ENCODE measurements at places on chromosomes 5 and 9.

- DNase-seq, result no peak
These were observed 56.2 kb upstream of the EQTN start for GRCh38 chr9:27353166-27353473.

DNA sequence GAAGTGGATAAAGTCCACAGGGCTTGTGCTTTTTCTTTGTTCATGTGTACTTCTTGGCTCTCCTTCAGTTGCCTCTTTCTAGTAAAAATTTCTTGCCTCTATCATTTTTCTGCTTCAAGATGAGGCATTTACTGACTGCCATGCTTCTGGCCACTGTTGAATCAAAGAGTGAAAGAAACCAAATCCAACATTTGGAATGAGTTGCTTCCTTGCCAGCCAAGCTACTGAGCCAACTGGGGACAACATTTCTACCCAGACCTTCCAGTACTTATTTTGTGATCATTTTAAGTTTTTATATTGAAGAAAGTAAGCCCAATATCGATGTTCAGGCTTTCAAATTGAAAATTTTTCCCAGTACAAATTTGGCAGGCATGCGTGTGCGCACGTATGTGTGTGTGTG, 73.2 kb downstream of the SNCAIP start:
- DNase-seq, result no peak

- no peak for DNase-seq
These were observed 496 bp downstream of the MAPK9 start for GRCh38 chr5:180291234-180291940.

DNA sequence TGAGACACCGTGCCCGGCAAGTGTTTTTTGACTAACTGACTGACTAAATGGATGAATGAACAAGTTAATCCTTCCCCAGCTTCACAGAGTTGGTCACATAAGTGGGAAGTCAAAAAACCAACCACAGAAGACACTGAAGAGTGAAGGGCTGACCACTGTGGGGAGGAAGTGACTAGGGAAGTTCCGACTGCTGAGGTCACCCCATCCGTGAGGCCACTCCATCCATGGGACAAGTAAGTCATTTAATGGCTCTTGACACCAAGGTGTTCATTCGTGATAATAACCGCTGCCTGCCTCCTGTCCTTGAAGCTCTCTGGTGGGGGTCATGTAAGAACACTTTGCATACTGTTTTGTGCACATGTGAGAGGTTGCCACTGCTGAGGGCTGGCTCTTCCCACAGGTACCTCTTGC, 22.2 kb upstream of the CXCL14 start:
- DNase-seq, result no peak

DNA sequence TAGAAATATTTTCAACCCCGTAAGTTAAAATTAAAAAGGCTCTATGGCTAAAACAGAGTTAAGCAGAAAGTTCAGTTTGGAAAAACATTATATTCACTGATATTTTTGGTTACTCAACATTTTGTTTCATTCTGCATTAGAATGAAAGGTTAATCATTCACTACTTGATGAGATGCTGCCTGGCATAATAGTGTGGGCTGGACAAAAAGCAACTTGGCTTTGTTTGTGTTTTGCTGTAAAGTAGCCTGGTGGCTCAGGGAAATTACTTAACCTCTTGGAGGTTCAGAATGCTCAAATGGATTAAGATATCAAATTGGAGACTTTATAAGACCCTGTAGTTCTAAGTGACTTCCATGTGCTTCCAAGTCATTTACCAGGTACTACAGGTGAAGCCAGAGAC, 367.4 kb upstream of the TRPC7 start:
- no peak for DNase-seq

- peak; percentile 89 for DNase-seq
These were observed 2.5 kb upstream of the CDK9 start for GRCh38 chr9:127783111-127784008.

DNA sequence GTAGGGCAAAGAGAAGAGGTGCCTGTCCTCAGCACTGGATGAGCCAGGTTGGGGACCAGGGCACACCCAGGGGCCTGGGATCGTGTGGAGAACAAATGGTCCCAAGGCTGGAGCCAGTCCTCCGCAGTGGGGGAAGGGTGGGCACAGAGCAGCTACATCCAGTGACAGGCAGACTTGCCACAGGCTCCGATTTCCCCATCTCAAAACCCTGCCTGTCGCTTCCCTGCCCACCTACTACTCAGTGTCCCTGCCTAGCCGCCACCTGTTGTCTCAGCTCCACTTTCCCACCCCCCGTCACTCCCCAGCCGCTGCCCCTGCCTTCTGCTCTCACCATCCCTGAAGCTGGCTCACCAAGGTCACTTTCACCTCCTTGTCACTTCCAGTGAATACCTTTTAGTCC, 13.9 kb upstream of the ENHO start:
- no peak for DNase-seq

GRCh38 chr5:109690242-109690974, 681 bp downstream of the MAN2A1 start:
- peak; percentile 27 for DNase-seq

- no peak for DNase-seq
These were observed 10.9 kb upstream of the TMEM161B start for GRCh38 chr5:88279584-88279983.

- no peak for DNase-seq
These were observed 226.4 kb downstream of the DCP2 start for GRCh38 chr5:113202746-113203716.

DNA sequence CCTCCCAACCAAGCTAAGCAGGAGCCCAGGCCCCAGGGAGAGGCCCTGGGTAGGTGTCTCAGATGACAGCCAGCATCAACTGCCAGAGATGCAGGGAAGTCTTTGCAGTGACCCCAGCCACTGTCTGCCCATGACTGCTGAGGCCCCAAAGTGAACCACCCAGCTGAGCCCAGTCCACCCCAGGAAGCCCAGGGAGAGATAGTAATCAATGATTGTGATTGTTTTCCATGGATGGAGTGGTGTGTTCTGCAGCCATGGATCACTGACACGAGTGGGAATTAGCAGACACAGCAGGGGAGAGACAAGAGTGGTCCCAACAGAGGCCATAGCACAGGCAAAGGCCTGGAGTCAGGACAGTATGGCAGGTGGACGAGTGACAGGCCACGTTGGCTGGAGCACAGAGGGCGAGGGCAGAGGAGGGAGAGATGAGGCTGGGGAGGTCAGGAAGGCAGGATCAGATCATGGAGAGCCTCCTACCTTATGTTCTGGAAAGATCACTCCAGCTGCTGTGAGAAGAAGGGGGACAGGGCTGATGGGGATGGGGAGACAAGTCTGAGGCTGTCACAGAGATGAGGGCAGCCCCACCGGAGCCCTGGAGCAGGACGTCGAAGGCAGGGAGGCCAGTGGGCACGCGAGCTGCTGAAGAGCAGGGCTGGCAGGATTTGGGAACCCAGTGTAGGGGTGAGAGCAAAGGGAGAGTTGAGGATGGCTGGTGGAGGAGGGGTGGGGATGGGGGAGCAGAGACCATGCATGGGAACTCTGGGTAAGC, 14.5 kb downstream of the ABO start:
- no peak for DNase-seq

GRCh38 chr9:107087222-107087621, 195.9 kb upstream of the RAD23B start:
- DNase-seq, result no peak

DNA sequence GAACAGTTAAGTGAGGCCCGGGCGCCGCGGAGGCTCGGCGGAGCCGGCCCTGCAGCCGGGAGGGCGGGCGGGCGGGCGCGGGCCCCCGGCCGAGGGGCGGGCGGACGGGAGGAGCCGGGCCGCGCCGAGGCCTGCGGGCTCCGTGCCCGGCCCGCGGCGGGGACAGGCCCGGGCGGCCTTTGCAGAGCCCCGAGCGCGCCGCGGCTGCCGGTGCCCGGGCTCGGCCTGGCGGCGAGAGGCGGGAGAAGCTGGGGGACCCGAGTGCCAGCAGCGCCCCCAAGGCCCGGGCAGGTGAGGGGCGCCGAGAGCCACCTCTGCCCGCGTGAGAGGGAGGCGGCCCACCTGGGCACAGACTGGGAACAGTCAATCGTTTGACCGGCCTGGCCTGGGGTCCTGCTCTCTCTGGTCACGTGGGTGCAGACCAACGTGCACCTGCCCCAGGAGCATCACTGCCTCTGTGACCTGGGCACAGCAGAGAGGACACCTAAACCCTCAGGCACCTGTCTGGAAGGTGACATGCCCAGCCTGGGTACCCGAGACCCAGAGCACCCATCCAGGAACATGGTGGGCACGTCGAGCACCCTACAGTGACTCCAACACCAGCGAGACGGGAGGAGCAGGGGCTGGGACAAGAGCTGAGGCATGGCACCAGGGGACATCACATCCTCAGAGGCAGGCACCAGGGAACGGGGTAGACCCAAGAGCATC, 531 bp downstream of the MVB12B start:
- peak; percentile 21 for DNase-seq

GRCh38 chr5:16693879-16694278, 77.1 kb upstream of the RETREG1 start:
- no peak for DNase-seq

DNA sequence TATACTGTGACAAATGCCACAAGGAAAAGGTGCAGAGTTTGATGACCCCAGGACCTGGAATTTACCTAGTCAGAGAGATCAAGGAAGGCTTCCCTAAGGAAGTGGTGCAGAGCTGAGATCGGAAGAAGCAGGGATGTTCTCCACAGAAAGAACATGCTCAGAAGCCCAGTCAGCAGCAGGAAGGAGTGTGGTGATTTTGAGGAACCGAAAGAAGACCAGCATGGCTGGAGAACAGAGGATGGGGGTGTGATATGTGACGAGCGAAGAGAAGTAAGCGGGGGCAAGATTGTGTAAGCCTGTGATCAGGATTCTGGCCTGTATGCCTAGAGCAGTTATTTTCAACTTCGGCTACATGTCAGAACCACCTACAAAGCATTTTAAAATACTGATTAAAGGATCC, 18.7 kb upstream of the PIK3R1 start:
- DNase-seq, result peak; percentile 16

- peak; percentile 84 for DNase-seq
These were observed 115.4 kb downstream of the RGS3 start for GRCh38 chr9:113578882-113579282.

DNA sequence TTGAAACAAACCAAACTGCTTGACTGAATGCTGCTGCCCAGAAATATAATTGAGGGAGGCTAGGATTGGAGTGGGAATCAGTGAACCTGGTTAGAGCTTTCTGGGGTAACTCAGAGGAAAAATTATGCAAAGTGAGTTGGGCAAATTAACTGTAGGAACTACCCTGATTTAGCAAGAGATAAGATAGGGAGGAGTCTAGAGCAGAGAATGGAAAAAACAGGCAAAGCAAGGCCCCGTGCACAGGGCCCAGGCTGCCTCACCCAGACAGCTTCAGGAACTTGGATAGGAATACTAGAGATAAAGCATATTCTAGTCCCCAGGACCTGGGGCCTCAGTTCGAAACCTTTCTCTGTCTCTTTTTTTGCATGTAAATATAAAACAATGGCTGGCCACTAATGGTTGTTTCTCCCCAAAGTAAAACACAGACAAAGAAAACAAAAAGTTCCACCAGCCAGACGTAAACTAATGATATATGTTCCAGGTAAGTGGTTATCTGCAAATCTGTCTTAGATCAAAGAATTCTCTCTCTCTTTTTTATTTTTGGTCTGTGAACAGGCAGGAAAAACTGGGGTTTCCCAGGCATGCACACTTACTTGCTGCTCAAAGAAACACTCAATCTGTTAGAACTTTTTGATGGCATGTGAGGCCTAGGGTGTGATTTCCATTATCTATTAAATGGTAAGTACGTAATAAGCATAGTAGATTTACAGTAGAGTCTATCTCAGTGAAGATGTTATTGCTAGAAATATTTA, 168.1 kb upstream of the MAP3K1 start:
- DNase-seq, result peak; percentile 40

- no peak for DNase-seq
These were observed 357.4 kb downstream of the NDUFS4 start for GRCh38 chr5:53917826-53918225.

DNA sequence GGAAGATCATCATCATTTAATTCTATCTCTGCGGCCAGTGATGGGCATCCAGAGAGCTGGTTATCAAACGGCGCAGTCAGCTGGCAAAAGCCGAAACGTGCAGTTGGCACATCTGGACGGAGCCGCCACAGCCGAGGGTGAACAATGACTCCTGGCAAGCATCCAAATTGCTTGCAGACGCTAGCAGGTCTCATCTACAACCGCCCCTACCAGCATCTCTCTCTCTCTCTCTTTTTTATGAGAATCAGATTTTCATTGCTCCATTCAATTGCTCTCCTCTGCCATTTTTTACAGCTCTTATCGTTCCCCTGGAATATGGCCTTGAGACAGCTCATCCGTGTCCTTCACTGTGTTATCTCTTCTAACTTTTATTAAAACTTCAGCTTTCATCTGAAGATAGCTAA, 165.2 kb downstream of the MAPKAP1 start:
- no peak for DNase-seq

DNA sequence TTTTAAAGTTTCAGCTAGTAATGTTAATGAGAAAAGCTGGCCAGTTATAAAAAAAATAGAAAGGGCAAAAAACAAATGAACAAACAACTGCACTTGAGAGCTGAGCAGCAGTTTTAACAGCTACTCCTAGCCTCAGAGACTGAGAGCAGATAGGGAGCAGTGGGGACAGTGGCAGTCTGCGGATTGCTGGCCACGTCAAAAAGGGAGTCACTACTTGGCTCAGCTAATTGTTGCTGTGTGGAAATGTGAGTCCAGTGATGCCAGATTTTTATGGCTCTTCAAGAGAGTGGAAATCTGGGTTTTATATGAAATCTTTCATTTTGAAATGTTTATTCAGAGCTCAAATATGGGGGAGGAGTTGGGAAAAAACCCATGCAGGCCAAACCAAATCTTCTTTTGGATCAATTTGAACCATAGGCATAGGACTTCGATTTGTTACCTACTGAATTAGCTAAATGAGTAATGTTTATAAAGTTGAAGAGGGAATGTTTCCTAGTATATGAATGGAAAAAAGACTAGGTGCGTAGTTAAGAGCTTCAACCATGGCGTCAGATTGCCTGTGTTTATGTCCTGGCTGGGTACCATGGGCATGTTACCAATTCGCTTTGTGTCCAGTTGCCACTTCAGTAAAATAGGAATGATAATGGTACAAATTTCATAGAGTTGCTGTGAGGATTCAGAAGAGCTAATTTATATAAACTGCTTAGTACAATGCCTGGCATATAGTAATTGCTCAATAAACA, 102.1 kb downstream of the PAM start:
- DNase-seq, result no peak

GRCh38 chr9:70422371-70423043, 8.1 kb upstream of the KLF9 start:
- no peak for DNase-seq

DNA sequence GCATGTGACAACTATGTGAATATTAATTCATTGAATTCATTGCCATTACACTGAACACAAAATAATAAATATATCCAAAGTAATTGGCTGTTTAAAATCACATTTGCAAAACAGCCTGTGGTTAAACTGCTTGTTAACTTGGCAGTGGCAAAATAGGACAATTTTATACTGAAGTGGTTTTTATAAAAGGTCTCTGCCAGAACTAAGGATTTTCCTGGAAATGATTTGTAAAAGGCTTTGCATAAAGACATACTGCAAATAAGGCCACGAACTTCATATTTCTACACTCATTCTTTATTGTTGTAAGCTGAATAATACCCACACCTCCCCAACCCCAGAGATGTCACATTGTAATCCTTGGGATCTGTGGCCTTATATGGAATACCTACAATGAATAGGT, 370.3 kb upstream of the RGMB start:
- no peak for DNase-seq

Measured in CD4-positive, alpha-beta T cell treated with Interleukin-21 for 1 hour (primary cell).